Activated CD4-positive, alpha-beta T cell treated with anti-CD3 and anti-CD28 coated beads, Interleukin-2, amount 50 U/mL, for 24 hours (primary cell): ENCODE measurements at places on chromosomes 2 and 18.
A peak's percentile ranks its signal among the peaks of the same experiment; 100 is the strongest.

- no peak for DNase-seq
Measured at GRCh38 chr18:61861372-61861771, 31.4 kb downstream of the RNF152 start.

DNA sequence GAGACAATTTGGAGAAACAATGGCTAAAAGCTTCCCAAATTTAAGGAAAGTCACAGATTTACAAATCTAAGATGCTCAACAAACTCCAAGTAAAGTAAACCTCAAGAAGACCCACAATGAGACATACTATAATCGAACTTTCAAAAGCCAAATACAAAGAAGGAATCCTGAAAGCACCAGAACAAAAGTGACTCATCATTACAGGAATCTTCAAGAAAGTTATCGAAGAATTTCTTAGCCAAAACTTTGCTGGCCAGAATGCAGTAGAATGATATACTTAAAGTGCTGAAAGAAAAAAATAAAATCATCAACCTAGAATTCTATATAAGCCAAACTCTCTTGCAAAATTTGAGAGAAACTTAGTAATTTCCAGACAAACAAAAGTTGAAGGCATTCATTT lies 106.5 kb upstream of the TMEM200C start:
- DNase-seq, result no peak

GRCh38 chr2:105517814-105518705 lies 119.2 kb upstream of the FHL2 start:
- no peak for DNase-seq

DNA sequence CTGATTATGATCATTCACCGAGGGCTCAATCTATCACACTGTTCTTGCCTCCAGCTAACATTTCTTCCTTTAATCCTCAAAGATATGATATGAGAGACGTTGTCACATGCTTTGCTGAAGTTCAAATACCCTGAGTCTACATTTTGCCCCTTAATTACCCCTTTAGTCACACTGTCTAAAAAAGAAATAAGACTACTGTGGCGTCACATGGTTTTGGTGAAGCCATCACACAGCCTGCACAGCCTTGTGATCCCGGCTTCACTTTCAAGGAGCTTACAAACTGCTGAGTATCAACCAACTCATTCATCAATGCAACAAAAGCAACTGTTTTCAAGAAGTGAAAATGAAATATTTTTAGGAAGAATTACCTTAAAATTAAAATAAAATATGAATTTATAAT lies 31.9 kb upstream of the SOCS6 start:
- no peak for DNase-seq

DNA sequence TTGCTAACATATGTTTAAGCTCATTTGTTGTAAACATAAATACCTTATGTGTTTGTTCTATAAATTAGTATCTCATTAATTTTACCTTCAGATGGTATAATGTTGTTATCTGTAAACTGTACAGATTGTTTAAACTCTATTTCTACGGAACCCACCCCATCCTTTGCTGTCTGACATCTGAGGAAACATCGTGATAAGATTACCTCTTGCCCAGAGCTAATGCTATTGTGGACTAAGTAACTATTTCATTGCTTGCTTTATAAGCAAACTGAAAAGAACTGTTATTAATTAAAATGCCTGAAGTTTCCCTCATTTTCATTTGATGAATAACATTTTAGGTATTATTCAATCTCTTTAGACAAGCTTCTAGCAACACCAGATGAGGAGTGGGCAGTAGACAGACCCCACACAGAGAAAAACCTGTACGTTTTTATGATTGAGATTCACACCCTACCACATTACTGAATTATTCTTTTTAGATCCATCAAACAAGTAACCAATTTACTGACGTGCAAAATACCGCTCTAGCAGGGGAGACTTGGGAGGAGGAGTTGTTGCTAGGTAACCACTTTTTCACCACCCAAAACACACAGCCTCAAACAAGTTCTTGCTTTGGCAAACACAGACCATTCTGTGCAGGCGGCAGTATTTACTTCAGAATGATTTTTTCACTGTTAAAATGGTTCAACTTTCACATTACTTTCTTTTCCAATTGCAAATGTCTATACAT lies 1.9 kb upstream of the SYT4 start:
- DNase-seq, result no peak

GRCh38 chr2:95315801-95316411 lies 18.8 kb downstream of the KCNIP3 start:
- DNase-seq, result no peak

DNA sequence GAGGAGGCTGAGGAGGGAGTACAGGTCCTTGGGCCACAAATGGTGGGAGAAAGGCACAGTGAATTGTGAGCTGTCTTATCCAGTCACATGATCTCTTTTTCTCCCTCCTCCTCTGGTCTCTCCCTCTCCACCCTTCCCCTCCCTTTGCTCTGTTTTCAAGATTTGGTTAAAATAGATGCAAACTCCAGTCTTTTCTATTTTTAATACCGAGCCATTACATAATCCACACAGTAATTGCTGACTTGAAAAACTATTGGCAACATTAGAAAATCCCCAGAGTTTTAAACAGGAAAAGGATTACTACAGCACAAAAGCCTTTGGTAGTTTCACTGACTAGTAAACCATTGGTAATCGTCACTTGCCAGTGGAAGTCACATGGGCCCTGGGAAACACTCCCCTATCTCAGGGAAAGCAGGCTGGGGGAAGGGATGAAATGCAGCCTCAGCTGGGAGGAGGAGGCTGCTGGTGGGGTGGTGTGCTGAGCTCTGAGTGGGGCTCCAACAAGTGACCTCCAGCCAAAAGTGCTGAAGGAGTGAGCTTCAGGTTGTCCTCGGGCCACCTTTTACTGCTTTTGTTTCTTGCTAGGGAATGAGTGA lies 57.4 kb upstream of the PCBP1 start:
- no peak for DNase-seq

- DNase-seq, result peak; percentile 4
Measured at GRCh38 chr2:64698668-64699444, 45.1 kb upstream of the SERTAD2 start.

DNA sequence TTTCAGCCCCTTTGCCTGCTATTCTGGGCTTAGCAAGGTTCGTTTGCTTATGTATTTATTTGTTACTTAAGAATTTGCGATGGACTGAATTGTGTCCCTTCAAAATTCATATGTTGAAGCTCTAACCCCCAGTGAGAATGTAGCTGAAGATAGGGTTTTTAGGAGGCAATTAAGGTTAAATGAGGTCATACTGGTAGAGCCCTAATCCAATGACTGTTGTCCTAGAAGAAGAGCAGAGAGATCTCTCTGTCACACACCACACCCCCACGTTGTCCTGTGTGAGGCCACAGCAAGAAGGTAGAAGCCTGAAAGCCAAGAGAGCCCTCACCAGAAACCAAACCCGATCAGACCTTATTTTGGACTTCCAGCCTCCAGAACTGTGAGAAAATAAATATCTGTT lies 66.7 kb downstream of the KIAA1328 start:
- no peak for DNase-seq

GRCh38 chr18:36211612-36212065 lies 24.3 kb downstream of the MOCOS start:
- no peak for DNase-seq

DNA sequence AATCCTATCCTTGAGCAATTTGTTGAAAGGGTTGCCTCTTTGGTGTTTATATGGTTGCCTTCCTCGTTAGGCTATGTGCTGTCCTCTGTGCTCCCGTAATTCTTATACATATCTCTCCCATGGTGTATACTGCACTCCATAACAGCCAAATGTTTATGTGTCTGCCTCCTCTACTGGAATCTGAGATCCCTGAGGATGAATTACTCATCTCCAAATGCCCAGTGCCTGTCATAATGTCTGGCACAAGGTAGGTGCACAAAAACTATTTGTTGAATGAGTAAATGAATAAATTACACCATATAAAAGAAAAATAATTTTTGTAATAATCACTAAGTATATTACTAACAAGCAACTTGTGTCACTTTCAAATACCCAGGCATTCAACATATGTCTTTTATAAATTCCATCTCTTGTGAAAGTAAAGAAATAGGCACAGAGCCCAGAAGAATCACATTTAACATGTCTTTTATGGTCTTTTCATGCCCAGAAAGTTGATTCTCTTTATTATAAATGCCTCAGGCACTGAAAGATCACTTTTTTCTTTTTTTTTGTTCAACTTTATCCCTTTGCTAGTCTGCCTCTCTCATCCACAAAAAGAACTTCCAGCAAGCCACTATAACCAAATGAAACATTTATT lies 164.9 kb downstream of the CCDC148 start:
- DNase-seq, result no peak

DNA sequence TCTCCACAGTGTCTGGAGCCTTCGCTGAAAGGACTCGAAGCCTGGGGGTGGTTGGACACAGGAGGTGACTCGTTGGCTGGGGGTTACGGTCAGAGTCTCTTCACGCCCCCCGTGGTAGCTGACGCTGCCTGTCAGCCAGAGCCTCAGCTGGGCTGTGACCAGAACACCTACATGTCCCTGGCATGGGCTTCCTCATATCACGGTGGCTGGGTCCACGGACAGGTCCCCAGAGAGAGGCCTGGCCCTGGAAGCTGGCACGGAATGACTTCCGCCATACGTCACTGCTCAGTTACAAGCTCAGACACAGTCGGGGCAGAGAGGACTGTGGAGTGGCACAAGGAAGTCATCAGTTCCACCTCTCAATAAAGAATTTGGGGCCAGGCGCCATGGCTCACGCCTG lies 28.5 kb downstream of the ITGB1BP1 start:
- DNase-seq, result no peak

- no peak for DNase-seq
Measured at GRCh38 chr2:175957845-175958244, 44.2 kb downstream of the LNPK start.

DNA sequence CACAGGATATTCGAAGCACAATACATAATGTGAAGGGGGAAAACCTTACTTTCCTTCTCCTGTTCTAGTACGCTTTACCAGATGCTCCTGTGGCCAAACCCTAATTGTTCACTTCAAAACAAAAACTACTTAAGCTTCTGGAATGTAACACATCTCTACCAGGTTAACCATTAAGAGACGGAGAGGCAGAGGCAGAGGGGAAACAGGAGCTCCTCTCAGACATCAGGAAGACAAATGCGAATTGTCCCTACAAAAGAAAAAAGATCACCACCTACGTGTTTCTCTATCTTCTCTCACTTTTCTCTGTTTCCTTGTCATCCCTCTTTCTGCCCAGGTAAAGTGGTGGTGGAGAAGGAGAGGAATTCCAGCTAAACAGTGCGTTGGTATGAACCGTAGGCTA lies 266.8 kb downstream of the NRXN1 start:
- no peak for DNase-seq

DNA sequence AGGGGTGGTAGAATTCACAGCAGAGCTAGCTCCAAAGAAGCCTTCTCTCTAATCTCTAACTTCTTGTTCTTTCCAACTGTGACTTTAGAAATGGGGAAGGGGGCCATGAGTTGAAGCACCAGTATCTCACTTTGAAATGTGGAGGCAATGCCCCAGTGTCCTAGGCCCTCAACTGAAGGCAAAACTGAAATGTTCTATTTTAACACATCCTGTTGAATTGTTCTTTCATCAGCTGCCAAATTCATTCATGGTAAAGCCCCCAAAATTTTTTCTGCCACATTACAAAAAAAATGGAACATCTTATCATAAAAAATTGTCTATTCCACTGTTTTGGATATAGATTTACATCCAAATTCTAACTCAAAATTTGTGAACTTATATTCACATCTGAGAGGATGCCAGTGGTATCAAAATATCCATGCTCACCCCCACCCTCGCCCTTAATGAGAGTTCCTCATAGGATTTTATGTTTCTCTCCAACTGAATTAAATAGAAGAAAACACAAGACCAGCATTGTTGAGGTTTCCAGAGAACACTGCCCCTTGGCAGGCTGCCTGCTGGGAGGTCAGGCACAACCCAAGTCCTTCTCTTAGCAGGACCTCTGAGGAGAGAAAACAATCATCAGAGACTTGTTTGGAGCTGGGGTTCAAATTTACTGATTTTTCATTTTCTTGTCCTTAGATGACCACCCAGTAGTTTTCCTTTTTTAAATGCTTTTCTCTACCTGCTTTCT lies 147.4 kb upstream of the PGAP1 start:
- no peak for DNase-seq

GRCh38 chr2:11679486-11680181 lies 9.6 kb upstream of the NTSR2 start:
- DNase-seq, result no peak

GRCh38 chr2:221482666-221483455 lies 89.2 kb downstream of the EPHA4 start:
- DNase-seq, result no peak

DNA sequence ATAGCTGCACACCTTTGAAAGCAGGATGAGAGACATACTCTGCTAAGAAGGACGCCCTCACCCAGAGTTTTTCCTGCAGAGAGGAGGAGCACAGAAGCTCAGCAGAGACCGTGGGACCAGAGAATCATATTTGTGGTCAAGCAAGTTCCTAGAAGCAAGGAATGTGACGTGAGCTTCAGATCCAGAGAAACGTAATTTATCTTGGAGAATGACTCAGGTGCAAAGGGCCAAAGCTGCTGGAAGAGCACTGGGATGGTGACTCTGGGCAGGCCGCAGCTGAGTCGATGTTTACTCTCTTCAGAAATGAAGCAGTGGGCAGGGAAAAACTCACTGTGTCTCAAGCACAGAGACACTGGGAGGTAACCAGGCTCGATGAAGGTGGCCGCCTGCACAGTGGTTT lies 50.1 kb upstream of the IGFBP2 start:
- DNase-seq, result no peak

GRCh38 chr2:136828162-136828561 lies 62.8 kb downstream of the THSD7B start:
- no peak for DNase-seq

DNA sequence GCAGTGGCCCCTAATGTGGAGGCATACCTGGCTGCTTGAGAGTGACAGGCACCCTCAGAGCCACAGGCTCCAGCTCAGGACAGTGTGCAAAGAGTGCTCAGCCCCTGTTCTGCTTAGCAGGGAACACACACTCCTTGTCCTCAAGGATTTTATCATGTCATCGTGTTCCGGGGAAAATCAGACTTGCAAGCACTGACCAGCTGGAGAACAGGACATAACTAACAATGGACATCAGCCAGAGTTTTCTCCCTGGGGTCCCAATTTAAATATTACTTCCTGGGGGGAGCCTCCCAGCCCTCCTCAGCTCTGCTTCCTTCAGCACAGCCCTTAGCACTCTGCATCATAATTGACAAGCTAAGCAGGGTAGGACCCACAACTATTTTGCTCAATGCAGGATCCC lies 175.4 kb upstream of the ACAA2 start:
- no peak for DNase-seq

DNA sequence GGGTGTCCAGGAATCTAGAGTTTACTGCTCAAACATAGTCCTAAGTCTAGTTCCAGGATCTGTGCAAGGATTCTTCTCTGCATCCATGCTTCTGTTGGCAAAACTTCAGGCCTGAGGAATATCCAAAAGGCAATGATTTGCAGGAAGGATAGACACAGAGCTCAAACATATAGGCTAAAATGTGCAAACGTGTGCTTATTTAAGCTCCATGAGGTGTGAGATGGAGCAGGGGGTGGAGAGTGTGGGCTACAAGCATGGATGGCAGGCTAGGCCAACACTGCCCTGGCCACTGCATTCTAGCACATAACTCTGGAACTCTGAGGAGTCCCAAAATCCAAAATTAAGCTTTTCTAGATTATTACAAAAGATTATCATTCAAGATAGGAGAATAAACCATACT lies 301.1 kb downstream of the PAX3 start:
- no peak for DNase-seq

GRCh38 chr2:213281156-213281555 lies 3.1 kb upstream of the SPAG16 start:
- no peak for DNase-seq
